SW 1271 (cell line): ENCODE measurements at places on chromosomes 3 and 15.

DNA sequence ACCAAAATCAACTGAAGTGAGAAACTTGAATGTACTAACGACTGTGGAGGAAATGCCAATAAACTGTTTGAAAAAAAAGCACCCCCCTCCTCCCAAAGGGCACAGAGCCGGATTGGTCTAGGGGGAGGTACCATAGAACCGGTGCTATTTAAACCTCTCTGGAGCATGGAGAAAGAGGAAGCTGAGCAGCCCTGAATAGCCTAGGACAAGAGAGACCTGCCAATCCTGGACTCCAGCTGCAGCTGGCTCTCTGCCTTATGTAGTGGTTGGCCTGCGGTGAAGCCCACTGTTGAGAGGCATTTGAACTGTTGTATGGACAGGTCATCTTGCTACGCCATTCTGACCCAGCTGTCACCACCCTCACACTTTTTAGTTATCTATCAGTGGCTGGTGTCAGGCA is 1.5 kb upstream of the SH3GL3 start:
- no peak for DNase-seq

GRCh38 chr3:127489357-127489756 is 101.2 kb downstream of the TPRA1 start:
- DNase-seq, result no peak

DNA sequence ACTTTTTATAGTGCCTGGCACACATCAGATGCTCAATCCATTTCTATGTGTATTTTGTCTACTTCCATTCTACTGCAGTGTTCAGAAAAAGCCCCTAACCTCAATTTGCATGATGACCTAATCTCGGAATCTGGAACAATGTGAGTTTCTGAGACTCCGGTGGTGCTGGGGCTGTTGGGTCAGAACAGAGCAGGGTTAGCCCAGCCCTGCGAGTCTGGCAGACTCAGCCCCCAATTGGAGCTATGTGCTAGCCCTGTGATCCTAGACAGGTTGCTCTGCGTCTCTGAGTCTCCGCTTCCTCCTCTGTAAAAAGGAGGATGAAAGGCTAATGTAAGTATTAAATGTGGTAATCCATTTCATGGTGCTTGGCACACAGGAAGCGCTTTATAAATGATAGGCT is 95.0 kb upstream of the ICE2 start:
- DNase-seq, result no peak

GRCh38 chr3:184608209-184608608 is 46.6 kb downstream of the EPHB3 start:
- DNase-seq, result no peak

DNA sequence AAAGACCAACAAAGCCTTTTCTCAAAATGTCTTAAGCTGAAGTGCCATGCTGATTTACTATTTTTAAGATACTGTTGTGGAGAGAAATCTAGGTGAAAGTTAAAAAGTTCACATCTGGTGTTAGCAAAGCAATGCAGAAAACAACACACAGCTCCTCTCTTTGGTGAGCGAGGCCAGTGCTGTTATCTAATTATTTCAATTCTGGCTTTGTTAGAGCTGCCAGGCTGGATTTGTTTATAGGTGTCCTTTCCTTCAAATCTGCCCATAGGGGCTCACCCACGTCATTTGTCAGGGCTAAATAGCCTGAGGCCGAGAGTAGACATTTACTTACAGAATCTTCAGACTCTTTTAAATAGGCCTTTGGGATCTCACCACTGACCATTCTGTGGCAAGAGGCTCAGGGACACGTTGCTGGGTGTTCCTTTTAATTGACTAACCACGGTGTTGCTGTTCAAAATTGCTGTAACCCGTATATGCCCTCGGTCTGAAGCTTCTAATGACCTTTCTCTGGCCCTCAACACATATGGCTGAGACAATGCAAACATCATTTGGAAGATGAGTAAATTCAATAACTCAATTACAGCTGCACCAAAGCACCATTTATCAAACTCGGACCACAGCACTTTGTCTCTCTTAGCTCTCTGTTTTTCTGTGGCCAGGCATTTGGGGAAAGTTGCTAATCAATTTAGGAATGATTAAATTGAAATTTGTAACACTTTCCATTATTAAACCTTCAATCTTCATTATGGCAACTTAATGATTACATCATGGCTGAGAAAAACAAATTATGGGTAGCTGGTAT is 152.6 kb downstream of the PDZRN3 start:
- no peak for DNase-seq

- no peak for DNase-seq
These were observed 65.6 kb upstream of the C15orf39 start for GRCh38 chr15:75136118-75136517.

- DNase-seq, result no peak
These were observed 54.0 kb upstream of the BBX start for GRCh38 chr3:107468782-107469181.

DNA sequence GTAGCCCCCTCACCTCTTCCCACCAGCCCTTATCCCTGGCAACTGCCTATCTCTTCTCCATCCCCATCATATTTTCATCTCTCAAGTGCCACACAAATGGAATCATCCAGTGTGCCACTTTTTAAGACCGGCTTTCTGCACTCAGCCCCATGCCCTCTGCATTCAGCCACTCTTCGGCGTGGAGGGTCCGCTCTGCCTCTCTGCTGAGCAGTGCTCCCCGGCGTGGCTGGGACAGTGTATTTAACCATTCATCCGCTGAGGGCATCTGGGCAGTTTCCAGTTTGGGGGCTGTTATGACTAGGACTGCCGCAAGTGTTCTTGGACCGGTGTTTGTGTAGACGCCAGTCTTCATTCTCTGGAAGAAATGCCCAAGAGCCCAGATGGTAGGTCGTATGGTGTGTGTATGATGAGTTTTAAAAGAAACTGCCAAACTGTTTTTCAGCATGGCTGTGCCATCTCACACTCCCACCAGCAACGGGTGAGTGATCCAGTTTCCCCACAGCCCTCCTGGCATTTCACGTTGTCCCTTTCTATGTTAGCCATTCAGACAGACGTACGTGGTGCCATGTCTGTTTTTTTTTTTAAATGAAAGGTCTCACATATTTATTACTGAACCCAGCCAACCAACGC is 20.9 kb downstream of the IQSEC1 start:
- DNase-seq, result no peak

- no peak for DNase-seq
These were observed 247.8 kb downstream of the FAM43A start for GRCh38 chr3:194933465-194933864.

DNA sequence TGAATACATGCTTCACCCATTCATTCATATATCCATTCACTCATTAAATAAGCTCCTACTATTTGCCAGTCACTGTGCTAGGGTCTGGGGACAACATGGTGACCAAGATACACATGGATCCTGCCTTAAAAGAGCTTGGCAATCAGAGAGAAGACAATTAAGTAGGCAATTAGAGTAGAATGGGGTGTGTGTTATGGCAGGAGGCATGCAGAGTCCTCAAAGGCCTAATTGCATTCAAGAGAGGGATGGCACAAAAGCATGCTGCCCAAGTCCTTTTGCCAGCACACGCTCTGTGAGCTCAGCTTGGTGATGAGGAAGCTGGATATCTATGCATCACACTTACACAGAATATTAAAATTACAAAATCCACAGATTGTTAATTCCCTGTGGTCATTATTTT is 2.8 kb upstream of the PRICKLE2 start:
- DNase-seq, result no peak

DNA sequence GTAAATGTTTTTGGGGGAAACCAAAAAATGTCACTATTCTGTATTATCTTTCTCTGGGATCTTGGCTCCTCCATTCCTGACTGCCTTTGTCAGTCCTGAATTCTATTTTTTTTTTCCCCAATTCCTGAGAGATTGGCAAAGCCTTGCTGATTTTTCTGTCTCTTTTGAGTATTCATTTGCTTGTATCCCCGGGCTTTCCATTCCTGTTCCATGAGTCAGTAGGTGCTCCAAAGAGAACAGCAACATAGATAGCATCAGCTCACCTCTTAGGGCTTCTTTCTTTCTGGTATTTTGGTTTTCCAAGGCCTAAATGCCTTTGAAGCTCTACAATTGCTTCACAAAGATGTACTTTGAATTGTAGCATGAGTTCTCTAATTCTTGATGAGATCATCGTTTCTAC is 271.7 kb upstream of the LRRC3B start:
- DNase-seq, result no peak

GRCh38 chr3:28601291-28601690 is 252.7 kb upstream of the AZI2 start:
- no peak for DNase-seq

- DNase-seq, result no peak
These were observed 539.4 kb downstream of the IGSF11 start for GRCh38 chr3:118495206-118495605.

DNA sequence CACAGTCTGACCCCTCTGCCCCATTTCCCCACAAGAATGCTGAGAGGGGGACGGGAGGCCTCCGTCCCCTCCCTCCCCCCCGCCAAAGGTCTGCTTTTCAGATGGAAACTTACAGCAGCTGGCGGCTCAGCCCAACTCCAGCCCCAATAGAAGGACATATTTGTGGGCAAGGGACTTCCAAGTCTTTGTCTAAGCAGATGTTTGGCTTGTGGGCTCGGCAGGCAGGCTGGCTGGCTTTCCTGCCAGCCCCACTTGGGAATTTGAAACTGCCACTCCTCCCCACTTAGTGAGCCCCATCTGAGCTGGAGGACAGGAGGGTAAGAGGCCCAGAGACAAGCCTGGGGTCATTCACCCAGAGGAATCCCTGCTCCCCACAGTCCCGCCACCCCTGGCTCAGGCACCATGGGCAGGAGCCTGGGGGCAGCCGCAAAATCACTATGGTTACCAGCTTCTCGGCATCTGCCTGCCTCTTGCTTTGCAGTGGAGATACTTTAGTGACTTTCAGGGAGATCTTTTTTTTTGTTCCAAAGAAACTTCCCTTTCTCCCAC is 53.6 kb downstream of the LMCD1 start:
- no peak for DNase-seq

DNA sequence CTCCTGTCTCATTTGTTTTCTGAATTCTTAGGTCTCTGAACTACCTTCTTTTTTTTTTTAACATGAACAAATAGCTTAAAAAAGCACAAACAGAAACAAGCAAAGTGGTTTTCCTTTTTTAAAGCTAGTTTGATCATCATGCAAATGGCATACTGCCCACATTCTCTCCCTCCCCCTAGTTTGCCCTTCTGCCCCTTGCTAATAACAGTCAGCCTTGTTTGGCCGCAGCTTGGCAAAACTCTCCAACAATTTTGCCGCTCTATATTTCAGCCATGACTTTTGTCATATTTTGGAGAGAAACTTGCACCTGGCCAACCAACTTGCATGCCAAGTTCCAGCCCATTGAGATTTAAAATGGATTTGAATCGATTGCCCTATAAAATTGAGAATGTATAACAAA is 666.0 kb upstream of the NR2F2 start:
- no peak for DNase-seq

DNA sequence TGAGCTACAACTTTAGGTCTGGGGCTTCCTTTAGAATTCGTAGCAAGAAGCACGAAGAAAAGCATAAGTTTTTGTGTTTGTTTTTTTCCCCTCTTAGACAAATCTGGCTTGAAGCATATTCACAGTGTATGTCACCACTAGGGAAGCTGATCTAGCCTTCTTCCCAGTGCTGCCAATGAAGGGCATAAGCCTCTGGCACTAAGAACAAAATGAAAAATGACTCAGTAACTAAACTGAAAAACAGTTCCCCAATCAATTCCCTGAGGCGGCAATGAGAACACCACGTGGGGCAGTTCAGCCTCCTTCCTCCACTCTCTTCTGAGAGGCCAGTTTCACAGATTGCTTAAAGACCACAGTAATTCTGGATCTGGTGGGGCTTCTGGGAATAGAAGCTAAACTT is 338.1 kb downstream of the GAP43 start:
- DNase-seq, result no peak

DNA sequence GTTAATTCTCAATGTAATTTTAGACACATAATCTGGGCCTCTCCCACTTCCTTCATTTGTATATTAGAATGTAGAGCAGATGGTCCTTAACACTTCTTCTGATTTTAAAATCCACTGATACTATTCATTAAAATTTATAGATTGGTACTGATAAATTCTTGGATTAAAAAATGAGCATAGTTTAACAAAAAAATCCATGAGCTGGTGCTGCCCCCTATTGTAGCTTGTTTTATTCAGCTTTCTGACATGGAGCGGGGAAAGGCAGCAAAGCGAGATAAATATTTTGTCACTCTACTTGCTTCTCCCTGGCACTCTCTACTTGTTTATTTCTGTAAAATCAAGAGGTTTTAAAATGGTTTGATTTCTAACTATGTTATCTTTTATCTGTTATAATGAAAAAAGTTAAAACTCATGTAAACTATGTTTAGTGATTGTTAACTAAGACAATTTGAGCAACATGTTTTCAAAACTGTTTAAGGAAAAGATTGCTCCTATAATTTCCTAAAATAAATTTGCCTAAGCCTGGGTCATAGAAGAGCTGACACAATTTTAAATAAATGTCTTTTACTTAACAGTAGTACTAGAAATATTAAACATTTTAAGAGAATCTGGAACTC is 26.5 kb upstream of the PLOD2 start:
- no peak for DNase-seq

DNA sequence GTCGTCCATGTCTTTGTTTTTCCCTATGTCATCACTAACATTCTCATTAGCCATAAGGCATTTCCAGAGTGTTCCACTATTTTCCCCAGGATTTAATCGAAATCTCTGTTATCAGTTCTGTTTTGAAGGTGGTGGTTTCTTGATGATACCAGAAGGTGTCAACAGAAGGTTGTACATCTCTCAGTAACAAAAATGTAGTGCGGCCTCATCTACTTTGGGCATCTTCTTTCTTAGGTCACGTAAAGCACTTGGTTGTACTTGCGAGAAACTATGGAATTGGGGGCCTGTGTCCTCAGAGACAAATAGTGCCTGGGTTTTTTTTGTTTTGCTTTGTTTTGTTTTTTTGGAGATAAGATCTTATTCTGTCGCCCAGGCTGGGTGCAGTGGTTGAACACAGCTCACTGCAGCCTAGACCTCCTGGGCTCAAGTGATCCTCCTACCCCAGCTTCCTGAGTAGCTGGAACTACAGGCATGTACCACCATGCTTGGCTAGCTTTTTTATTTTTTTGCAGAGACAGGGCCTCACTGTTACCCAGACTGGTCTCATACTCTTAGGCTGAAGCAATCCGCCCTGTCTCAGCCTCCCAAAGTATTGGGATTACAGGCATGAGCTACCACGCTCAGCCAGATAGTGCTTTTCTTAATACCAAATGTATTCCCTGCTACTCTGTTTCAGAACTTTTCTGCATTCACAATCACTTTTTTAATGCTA is 61.2 kb upstream of the FURIN start:
- DNase-seq, result no peak

DNA sequence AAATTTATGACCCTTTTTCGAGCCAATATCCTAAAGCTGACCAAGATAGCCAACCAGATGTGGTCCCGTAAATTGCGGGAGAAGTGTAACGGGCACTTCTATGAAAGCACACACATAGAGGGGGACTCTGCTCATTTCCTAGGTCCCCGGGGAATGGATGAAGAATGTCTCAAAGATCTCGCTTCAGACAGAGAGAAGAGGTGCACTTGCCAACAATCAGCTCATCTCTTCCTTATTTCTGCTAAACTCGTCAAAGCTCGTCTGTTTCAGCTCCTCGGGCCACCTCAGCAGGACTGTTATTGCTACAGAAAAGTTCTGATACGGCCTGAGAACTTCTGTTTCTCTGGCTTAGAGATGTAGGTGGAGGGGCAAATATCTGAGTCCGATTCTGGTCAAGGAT is 71.8 kb downstream of the TM2D3 start:
- no peak for DNase-seq
